ENCODE measurements at places on chromosomes 1 and 21.

DNA sequence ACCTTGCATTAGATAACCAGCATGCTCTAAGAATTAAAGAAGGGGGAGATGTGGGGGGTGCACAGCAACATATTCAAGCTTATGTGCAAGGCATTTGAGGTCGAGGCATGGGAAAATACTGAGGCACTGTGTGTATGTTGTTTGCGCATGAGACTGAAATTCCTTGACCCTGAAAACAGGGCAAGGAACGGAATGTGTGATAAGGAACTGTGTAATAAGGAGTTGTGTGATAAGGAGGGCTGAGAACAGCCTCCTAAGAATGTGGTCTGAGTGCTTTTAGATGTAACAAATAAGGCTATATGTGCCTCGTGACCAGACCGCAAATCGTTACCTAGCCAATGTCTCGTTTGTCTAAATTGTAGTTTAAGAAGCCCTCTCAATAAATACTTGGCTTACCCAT lies 26.5 kb upstream of the ITLN1 start:
- DNase-seq = no peak

GRCh38 chr1:25977801-25978200 lies 20.1 kb downstream of the PAFAH2 start:
- no peak for DNase-seq

DNA sequence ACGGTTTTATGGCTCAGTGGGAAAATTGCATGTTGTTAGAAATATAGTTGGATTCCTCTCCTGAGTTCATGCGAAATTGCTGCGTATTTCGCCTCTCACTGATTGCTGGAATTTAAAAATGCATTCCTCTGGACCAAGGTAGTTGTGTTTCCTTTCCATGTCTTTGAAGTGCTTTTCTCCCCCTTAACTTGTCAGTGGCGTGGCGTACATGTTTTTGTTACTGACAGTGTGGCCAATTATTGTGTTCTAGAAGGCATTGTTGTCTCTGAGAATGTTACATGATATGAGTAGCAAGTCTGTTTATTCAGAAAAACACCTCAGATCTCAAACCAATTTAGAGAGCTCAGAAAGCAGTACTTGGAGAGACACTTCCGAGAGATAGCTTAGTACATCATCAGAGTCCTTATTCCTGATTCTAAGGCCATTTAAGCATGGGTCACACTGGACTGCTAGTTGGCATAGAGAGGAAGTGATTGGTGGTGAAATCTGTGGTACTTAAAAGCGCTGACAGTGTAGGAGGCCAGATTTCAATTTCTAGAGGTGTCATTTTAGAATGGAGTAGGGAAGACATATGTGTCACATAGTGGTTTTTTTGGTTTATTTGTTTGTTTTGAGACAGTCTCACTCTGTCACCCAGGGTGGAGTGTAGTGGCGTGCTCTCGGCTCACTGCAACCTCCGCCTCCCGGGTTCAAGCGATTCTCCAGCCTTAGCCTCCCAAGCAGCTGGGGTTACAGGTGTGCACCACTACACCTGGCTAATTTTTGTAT lies 184.4 kb downstream of the RYR2 start:
- no peak for DNase-seq

DNA sequence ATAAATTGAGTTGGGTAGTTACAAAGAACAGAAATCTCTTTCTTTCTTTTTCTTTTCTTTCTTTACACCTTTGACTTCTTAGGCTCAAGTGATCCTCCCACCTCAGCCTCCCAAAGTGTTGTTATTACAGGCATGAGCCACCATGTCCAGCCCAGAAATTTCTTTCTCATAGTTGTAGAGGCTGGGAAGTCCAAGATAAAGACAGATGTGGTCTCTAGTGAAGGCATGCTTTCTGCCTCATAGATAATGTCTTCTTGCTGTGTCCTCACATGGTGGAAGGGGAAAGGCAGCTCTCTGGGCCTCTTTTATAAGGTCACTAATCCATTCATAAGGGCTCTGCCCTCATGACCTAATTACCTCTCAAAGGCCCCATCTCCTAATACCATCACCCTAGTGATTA lies 64.0 kb upstream of the DNAJC6 start:
- no peak for DNase-seq

DNA sequence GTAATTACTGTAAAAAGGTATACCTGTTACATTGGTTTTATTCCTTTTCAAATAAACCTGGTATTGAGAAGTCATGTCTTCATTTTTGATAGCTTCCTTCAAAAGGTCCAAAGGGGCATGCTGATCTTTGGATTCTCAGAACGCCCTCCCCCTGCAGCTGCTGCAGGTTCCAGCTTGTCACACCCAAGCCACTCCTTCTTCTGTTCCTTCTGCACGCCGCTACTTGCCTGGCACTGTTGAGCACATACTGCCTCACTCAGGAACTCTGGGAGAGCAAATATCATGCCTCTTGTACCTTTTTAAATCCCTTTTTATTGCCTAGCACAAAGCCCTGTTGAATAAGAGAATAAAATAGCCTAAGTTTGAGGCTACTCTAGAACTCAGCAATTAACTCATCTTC lies 136.9 kb downstream of the BARHL2 start:
- DNase-seq = no peak

- DNase-seq = no peak
These were observed 27.6 kb downstream of the WNT4 start for GRCh38 chr1:22115286-22115685.

- DNase-seq = no peak
These were observed 586.2 kb upstream of the ADGRL4 start for GRCh38 chr1:79592707-79593106.

DNA sequence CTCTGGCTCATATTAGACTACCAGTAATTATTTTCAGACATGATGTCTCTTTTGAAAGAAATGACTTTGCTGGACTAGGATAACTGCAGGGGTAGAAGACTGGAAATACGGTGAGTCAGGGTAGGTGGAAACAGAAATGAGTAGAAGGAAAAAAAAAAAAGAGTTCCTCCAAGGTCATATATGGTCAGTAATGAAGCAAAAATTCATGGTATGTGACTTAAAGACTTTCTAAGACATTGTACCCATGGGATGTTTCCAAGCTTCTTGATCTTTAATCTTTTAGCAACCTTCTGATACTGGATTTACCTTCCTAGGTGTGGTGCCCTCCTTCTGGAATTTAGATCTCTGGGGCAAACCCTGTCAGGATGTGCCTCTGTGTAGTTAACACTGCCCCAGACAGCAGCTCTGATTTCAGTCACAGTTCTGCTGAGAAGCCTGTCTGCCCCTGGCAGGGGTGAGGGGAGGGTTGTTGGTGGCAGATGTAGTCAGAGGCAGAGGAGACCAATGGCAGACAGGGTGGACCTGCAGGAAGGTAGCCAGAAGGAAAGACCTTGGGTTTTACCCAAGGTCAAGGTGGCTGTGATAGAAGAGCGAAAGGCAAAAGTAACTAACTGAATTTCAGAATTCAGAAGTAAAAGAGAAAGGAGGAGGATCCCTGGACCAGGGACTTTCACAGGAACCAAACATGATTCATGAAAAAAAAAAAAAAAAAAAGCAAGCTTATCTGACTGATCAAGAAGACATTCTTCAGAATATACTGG lies 44.1 kb upstream of the BCL10 start:
- DNase-seq = no peak

DNA sequence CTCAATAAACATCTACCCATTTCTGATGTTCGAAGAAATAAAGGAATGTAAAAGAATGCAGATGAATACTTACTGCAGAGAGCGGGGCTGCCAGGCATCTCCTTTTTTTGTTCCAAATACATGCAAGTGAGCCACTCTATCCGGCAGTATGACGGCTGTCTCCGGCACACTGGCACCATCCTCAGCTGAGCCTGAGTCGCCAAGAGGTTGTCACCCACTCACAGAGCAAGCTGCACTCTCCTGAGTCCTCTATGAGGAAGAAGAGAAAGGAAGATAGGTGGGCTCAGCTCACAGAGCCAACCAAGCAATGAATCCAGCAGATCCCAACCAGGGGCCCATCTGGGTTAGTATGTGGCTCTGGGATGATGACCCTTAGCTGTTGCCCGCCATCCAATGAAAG lies 65.3 kb downstream of the CD46 start:
- no peak for DNase-seq

- no peak for DNase-seq
These were observed 38.2 kb upstream of the KIF1B start for GRCh38 chr1:10171995-10172669.

DNA sequence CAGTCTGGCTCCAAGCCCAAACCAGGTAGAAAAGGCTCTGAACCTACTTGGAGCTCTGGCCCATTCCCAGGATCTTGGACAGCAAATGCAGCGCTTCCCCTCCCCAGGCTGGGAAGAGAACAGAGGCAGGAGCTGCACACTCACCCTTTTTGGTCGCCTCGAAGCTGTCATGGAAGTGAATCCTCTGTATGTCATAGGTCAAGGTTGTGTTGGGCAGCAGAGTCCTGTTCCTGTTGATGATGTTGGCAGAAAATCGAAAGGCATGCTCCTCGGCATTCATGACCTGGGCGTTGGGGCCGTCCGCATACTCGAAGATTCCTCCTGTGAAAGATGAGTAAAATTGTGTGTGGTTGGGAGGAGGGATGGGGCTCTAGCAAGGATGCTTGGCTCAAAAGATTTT lies 143.5 kb downstream of the GRIK3 start:
- DNase-seq = no peak

DNA sequence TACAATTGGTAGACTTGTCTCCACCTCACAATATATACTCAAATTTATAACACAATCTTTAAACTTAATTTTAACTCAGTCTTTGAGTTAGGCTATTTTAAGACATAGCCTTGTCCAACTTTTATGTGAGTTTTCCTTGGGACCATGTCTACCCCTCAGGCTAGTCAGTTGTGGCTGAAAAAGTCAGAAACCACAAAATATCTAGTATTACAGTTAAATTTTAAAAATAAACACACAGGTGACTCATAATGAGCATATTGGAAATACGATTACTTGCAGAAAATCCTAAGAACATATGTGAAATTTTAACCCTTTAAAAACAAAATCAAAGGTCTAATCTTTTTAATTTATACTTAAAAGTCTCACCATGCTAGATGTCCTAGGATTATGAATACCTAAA lies 4.8 kb upstream of the ASB17 start:
- DNase-seq = no peak

GRCh38 chr1:13450204-13450603 lies 40.0 kb downstream of the PRAMEF20 start:
- no peak for DNase-seq

GRCh38 chr1:21175324-21175669 lies 1.4 kb downstream of the EIF4G3 start:
- DNase-seq = no peak

GRCh38 chr1:234277161-234277868 lies 95.9 kb upstream of the COA6 start:
- no peak for DNase-seq

GRCh38 chr1:245264226-245264625 lies 109.4 kb downstream of the KIF26B start:
- no peak for DNase-seq

GRCh38 chr1:25677193-25677773 lies 60.7 kb downstream of the MAN1C1 start:
- DNase-seq = no peak

DNA sequence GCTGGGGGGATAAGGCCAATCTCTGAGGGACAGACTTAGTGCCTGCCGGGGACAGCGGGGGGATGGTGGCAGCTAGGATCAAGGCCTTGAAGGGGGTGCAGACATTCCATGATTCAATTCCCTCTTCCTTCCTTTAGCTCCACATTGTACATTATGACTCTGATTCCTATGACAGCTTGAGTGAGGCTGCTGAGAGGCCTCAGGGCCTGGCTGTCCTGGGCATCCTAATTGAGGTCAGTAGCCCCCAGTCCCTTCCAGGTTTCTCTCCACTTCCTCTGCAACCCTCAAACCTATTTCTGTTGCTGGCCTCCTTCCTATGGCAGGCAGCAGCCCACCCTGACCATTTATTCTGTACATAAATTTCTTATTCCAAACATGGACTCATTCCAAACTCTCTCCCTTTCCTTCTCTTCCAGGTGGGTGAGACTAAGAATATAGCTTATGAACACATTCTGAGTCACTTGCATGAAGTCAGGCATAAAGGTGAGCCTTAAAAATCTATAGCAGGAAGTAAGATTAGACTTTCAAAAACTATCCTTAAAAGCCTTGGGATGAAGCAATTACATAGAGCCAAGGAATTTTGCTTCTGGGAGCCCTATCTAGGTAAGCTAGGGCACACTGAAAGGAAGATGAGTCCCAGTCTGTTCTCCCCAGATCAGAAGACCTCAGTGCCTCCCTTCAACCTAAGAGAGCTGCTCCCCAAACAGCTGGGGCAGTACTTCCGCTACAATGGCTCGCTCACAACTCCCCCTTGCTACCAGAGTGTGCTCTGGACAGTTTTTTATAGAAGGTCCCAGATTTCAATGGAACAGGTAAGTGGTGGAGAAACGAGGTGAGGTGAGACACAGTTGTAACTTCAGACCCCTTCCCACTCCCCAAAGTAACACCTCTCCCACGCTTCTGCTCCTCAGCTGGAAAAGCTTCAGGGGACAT lies 5.1 kb downstream of the CA14 start:
- DNase-seq = no peak

DNA sequence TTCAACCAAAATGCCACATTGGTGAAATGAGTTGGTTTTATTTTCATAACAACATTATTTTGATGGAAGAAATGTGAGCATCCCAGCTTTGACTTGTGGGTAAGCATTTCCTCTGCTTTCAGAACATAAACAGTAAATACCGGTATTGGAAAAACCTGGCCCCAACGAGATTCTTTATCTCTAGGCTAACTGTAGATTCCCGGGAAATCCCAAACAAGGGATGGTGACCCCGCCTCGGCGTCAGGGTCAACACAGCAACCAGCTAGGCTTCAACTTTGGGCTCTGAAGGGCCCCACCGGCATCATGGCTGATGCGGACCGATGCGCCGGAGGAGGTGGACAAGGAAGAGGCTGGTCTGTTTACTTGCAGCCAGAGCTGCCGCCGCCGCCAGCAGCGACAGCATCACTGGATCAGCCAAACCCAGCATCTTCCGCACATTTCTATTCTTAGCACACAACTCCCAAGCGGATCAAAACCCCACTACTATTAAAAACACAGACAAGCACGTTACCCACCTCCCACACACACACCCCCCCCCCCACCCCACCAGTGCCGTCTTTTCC lies 1.1 kb downstream of the AKT3 start:
- peak; percentile 40 for DNase-seq

- no peak for DNase-seq
These were observed 570.8 kb downstream of the LTN1 start for GRCh38 chr21:28421716-28422524.

DNA sequence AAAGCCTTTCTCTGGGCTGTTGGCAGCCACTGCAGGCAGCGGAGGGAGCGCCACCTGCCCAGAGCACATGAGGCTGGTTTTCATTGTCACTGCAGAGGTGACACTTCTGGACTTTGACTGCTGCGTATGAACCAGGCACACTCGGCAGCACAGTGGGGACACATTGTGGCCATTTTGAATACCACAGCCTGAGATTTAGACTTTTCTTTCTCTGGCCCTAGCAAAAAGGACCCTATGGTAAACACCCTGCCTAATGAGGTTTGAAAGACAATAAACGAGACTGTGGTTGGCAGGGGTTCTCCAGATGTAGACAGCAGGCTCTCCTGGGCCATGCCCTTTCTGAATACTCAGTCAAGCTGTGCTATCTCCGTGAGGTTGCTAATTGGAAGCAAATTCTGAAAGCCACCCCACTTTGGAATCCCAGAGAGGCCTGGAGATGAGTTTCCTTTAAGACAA lies 12.0 kb upstream of the KCNE2 start:
- peak; percentile 49 for DNase-seq

- DNase-seq = no peak
These were observed at the start of gene HPCA for GRCh38 chr1:32886004-32886827. TSS of gene HPCA (plus strand) at chr1:32886491. CDS start at chr1:32888899, 2,408 bp downstream.

- no peak for DNase-seq
These were observed 11.4 kb upstream of the GADD45A start for GRCh38 chr1:67673468-67674201.

- no peak for DNase-seq
These were observed 8.7 kb downstream of the AGPAT3 start for GRCh38 chr21:43873673-43874072.

All from NCI-H524 treated with DMSO at 0.1 percent for 48 hours (cell line).